Ascending aorta (tissue), 2 donors: ENCODE measurements at places on chromosomes 11 and 22. TPM values are rescaled to one million over a fixed set of nuclear protein-coding genes. Genes with fewer than 3 reads are reported as not detected.

TPH1 gene
- total RNA-seq = 1.8 TPM

TRIM66 gene
- 3.9 TPM for total RNA-seq

ACAT1 gene
- total RNA-seq = 187 TPM

ZNF70 gene
- 5.2 TPM for total RNA-seq

SHANK2 gene
- total RNA-seq = 0.53 TPM

MUC5AC gene
- 0.11 TPM for total RNA-seq

NXPE4 gene
- total RNA-seq = not detected

LIF gene
- not detected for total RNA-seq

OR8H1 gene
- total RNA-seq = not detected

F2 gene
- total RNA-seq = 2.6 TPM

KIAA1671 gene
- 79.0 TPM for total RNA-seq

CRYBB2 gene
- total RNA-seq = not detected

SNU13 gene
- total RNA-seq = 111 TPM

MPPED2 gene
- total RNA-seq = 5.3 TPM

MTCH2 gene
- 55.9 TPM for total RNA-seq

MAJIN gene
- not detected for total RNA-seq

CRYAB gene
- total RNA-seq = 288 TPM

DEFB131B gene
- total RNA-seq = not detected

NXPE2 gene
- not detected for total RNA-seq

USH1C gene
- not detected for total RNA-seq

XRCC6 gene
- total RNA-seq = 89.7 TPM

CLMP gene
- 70.6 TPM for total RNA-seq

OR5B21 gene
- total RNA-seq = not detected

CADM1 gene
- total RNA-seq = 2.4 TPM

KCNJ5 gene
- 0.53 TPM for total RNA-seq

ROBO3 gene
- 37.5 TPM for total RNA-seq

TMEM86A gene
- 4.8 TPM for total RNA-seq

AQP11 gene
- 0.64 TPM for total RNA-seq

CALCA gene
- not detected for total RNA-seq

PRG2 gene
- total RNA-seq = not detected

GRM5 gene
- 10.2 TPM for total RNA-seq

SCN2B gene
- 0.11 TPM for total RNA-seq

MMP8 gene
- total RNA-seq = not detected

TREH gene
- total RNA-seq = not detected

MYRF gene
- not detected for total RNA-seq
